Right renal pelvis (tissue), 4 donors: ENCODE measurements at places on chromosomes 2 and 18. TPM values are rescaled to one million over a fixed set of nuclear protein-coding genes. Genes with fewer than 3 reads are reported as not detected.

The CDH7 gene
- polyA plus RNA-seq = 13.6 TPM

The ADD2 gene
- 5.5 TPM for polyA plus RNA-seq

The KCNJ3 gene
- 8.2 TPM for polyA plus RNA-seq

The UBE2E3 gene
- polyA plus RNA-seq = 256 TPM

The OLA1 gene
- polyA plus RNA-seq = 152 TPM

The TTN gene
- polyA plus RNA-seq = 0.97 TPM

The GPR35 gene
- polyA plus RNA-seq = 1.5 TPM

The SERPINB2 gene
- 0.19 TPM for polyA plus RNA-seq

The PLGLB1 gene
- polyA plus RNA-seq = 11.1 TPM

The CAPN13 gene
- 1.1 TPM for polyA plus RNA-seq

The ZSWIM2 gene
- polyA plus RNA-seq = not detected

The M1AP gene
- polyA plus RNA-seq = 0.40 TPM

The CTDSP1 gene
- 147 TPM for polyA plus RNA-seq

The ALPP gene
- not detected for polyA plus RNA-seq

The PAIP2B gene
- polyA plus RNA-seq = 16.8 TPM

The TM4SF20 gene
- polyA plus RNA-seq = 0.05 TPM

The CPO gene
- polyA plus RNA-seq = 1.1 TPM

The IL1R2 gene
- polyA plus RNA-seq = 0.30 TPM

The SDC1 gene
- 36.1 TPM for polyA plus RNA-seq

The FTCDNL1 gene
- polyA plus RNA-seq = 1.9 TPM

The TOGARAM2 gene
- polyA plus RNA-seq = 1.00 TPM

The FSIP2 gene
- polyA plus RNA-seq = 1.9 TPM

The SPP2 gene
- polyA plus RNA-seq = not detected

The DAW1 gene
- 0.55 TPM for polyA plus RNA-seq

The EFR3B gene
- 5.9 TPM for polyA plus RNA-seq

The HOXD4 gene
- 41.7 TPM for polyA plus RNA-seq

The SKA1 gene
- polyA plus RNA-seq = 8.3 TPM

The OTOS gene
- polyA plus RNA-seq = 0.31 TPM

The FAP gene
- 9.6 TPM for polyA plus RNA-seq

The XDH gene
- polyA plus RNA-seq = 0.05 TPM

The TTC21B gene
- 23.9 TPM for polyA plus RNA-seq

The TXNDC9 gene
- 39.2 TPM for polyA plus RNA-seq

The C2orf15 gene
- 12.7 TPM for polyA plus RNA-seq

The PCARE gene
- 0.46 TPM for polyA plus RNA-seq

The DBI gene
- 260 TPM for polyA plus RNA-seq

The ASNSD1 gene
- polyA plus RNA-seq = 62.9 TPM

The CHRNG gene
- polyA plus RNA-seq = 0.99 TPM

The KCNS3 gene
- polyA plus RNA-seq = 6.6 TPM

The TDRD15 gene
- not detected for polyA plus RNA-seq

The MDH1B gene
- polyA plus RNA-seq = 12.7 TPM

The FOSL2 gene
- 38.5 TPM for polyA plus RNA-seq

The MYO5B gene
- polyA plus RNA-seq = 26.4 TPM

The DNAJC5G gene
- 0.75 TPM for polyA plus RNA-seq
